ENCODE measurements at places on chromosomes 1 and 21.

DNA sequence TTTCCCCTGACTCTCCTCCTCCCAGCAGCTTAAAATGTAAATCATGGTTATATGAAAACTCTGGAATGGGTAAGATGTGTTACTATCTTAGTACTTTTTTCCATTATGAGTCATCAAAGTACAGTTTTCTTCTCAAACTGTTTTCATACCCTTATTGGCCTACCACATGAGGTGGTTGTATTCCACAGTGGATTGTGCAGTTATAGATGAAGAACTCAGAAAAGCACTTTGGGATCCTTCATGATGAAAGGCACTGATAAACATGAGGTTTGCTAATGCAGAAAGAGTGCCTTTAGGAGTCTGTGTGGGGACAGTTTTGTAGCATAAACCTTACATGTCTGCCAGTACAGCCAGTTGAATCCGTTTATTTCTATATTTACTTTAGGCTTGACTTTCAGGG, 32.0 kb upstream of the MYOCOS start:
- DNase-seq, result no peak

DNA sequence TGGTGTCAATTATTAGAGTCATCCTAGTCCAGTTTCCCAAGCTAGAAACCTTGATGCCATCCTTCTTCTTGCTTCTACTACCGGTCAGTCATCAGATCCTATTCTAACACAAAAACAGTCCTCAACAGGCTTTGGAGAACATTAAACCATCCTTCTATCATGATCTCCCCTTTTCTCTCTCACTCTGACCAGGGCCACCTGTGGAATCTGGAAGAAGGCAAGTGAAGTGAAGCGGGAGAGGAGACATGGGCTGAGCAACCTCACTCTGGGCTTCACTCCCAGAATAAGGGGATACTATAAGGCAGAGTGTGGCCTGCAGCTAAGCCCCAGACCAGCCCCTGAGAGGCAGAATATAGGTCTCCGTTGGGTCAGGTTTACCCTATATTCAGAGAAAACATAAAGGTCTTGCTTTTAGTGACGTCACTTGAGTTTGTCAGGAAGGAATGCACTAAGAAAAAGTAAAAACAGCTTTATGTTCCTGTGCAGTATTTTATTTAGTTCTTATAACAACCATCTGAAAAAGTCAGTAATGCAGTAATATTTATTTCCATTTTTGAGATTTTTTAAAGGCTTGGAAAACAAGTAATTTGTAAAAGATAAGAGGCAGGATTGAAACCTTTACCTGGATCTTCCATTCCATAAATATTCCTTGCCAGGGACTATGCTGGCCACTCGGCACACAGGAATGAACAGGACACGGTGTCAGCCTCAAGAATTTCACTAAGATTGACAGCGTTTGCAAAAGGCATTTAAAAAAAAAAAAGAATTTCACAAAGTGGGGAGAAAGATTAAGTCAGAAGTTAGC, 61.3 kb downstream of the NFASC start:
- DNase-seq, result no peak

- no peak for DNase-seq
These were observed 2.6 kb downstream of the CLCC1 start for GRCh38 chr1:108960719-108961118.

DNA sequence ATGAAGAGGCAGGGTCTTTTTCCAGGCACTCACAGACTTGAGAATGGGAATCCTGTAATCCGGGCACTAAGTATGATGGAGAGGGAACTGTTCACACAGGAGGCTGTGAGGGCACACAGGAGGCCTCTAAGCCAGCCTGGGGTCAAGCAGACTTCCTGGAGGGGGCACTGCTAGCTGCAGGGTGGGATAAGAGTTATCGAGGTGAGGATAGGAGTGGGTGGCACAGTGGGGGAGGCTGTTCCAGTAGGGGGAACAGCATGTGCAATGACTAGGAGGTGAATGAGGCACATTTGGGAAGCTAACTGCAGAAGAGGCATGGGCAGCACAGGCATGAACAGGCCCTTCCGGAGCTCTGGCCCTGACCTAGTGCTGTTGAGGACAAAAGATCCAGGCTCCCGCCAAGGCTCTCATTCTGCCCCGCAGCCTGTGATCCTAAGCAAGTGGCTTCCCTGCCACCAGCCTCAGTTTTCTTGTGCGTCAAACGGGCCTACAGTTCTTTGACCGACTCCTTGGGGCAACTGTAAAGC, 216.7 kb downstream of the TRABD2B start:
- no peak for DNase-seq

GRCh38 chr21:36048357-36048756, 12.0 kb downstream of the SETD4 start:
- DNase-seq, result no peak

DNA sequence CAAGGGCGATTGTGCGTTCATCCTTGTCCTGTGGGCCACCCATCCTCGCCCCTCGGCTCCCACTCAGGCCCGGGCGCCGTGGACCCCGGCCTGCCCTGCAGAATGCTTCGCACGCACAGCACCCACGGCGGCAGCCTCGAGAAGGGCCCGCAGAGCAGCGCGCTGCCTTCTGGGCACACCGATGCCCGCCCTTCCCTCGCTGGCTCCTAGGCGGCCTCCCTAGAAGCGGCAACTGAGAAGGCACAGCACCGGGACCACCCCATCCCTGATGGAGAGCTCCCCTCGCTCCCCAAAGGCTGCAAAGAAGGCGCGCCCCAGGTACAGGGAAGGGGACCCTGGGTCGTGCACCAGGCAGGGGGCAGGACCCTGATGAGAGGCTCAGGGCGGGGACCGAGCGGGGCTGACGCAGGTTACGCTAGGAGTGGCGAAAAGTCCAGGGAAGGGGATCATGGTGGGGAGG, 971 bp downstream of the CAPZB start:
- no peak for DNase-seq

GRCh38 chr1:182794676-182795201, 5.2 kb downstream of the NPL start:
- no peak for DNase-seq

GRCh38 chr1:25700144-25700523, 83.5 kb downstream of the MAN1C1 start:
- DNase-seq, result no peak

DNA sequence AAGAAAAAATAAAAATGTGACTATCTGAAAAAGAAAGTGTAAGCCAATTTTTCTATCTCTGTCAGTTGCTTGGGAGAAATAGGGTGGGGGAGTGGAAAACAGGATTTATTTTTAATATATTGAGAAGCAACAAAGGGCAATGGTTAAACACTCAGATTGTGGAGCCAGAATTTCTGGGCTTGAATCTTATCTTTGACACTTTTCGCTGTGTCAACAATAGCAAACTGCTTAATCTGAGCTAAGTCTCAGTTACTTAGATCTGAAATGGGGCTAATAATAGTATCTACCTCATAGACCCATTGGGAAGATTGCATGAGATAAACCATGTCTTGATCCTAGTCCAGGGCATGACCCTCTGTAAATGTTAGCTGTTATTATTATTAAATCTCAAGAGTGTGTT, 468.1 kb downstream of the ADGRL2 start:
- DNase-seq, result no peak

GRCh38 chr1:242187171-242187570, 188.3 kb upstream of the MAP1LC3C start:
- DNase-seq, result no peak

GRCh38 chr1:30618335-30618747, 105.0 kb downstream of the MATN1 start:
- no peak for DNase-seq

GRCh38 chr21:25539606-25540005, 67.7 kb downstream of the MRPL39 start:
- DNase-seq, result no peak

- DNase-seq, result no peak
These were observed 829 bp downstream of the ADAR start for GRCh38 chr1:154607106-154607608.

- no peak for DNase-seq
These were observed 53.4 kb downstream of the RGS2 start for GRCh38 chr1:192862271-192862670.

GRCh38 chr1:174309490-174309889, 138.3 kb upstream of the GPR52 start:
- DNase-seq, result no peak

- no peak for DNase-seq
These were observed 7.9 kb downstream of the TMEM201 start for GRCh38 chr1:9596415-9597123.

DNA sequence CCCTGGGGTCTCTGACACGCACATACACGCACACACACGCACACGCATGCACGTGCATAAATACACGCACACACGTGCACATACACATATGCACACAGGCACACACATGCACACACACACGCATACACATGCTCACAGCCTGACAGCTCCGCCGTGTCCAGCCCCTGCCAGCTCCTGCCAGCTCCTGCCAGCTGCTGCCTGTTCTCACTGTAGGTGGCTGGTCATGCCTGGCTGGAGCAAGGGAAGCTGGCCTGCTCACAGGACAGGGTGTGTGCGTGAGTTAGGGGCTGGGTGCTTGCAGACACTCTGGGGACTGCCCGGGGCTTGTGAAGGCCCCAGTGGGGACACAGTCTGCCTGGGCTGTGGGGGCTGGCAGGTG, 4.9 kb downstream of the PLCH2 start:
- no peak for DNase-seq

- DNase-seq, result no peak
These were observed 63.7 kb upstream of the ABCG1 start for GRCh38 chr21:42155045-42155855.

- no peak for DNase-seq
These were observed 121.7 kb downstream of the TNFSF18 start for GRCh38 chr1:172929006-172929405.

- DNase-seq, result no peak
These were observed 2.3 kb downstream of the CRP start for GRCh38 chr1:159712080-159712479.

GRCh38 chr21:31262728-31263127, 81.3 kb downstream of the TIAM1 start:
- no peak for DNase-seq

- DNase-seq, result peak; percentile 52
These were observed 27.7 kb downstream of the DSTYK start for GRCh38 chr1:205183676-205184335.

DNA sequence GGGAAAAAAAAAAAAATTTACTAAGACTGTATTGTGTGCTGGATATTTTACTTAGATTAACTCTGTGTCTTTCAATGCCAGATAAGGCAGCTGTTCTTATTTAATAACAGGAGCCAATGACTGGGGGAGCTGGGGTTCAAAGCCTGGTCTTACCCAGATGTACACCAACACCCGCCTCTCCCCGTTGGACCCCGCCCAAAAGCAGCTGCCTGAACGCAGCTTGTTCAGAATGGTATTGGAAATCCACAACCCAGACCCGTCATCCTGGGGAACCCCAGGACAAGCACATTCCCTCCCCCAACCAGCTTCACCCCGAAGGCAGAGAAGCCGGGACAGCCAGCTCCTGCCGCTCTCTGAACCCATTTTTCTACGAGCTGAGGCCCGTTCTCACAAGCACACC, 113.6 kb upstream of the TMPRSS2 start:
- no peak for DNase-seq

GRCh38 chr1:84611796-84612195, 37.6 kb upstream of the CTBS start:
- DNase-seq, result no peak

GRCh38 chr21:37241426-37241825, 25.7 kb downstream of the VPS26C start:
- DNase-seq, result no peak

DNA sequence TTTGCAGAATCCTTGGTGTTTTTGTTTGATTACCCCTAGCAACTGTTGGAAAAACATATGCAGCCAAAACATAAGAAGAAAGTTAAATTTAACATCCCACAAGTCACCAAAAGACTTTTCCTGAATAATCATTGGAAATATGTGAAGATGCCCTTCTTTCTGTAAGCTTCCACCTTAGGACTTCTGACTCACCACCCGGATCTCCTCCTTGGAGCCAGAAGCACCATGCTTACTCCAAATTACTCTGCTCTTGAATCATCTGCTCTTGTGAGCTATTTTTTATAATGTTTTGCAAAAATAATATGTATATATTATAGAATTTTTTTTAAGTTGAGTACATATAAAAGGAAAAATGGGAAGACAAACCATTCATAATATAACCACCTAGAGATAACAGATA, 391.7 kb downstream of the KCTD3 start:
- DNase-seq, result no peak

DNA sequence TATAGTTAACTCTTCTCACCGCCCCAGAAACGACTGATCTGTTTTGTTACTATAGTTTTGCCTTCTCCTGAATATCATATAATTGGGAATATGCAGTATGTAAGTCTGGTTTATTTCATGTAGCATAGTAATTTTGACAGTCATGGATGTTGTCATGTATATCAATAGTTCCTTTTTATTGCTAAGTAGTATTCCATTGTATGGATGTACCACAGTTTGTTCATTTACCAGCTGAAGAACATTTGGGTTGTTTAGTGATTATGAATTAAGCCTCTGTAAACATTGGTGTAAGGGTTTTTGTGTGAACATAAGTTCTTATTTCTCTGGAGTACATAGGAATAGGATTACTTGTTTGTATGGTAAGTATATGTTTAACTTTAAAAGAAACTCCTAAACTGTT, 55.5 kb downstream of the ACTL8 start:
- no peak for DNase-seq

GRCh38 chr1:198970916-198971315, 332.1 kb downstream of the PTPRC start:
- no peak for DNase-seq

- DNase-seq, result no peak
These were observed 865 bp downstream of the ATP5IF1 start for GRCh38 chr1:28236656-28237322.

DNA sequence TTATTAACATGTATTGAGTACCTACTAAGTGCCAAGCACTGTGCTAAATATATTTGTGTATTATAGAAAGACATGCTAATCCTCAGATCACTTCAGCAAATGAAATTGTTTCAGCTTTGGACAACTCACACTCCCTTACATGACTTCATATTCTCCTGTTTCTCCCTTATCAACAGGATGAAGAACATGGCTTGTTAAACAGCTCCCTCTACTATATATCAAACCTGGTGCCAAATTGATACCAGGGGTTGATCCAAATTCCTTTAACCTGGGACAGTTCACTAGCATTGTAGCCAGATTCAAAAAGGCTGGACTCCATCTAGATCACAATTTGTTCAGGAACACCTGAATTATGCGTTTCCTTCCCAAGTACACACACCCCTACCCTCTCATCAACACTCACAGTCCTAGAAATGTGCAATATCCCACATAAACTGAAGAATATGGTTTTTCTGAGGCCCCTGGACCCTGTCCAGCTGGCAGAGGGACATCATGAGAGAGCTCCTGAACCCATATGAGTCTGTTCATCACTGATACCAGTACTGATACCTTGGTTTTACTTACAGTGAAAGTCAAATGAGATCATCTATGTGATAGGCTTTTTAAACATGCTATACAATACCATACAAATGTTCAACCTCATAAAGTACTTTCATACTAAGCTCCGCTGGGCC, 47.0 kb upstream of the PALMD start:
- no peak for DNase-seq

- DNase-seq, result no peak
These were observed 13.7 kb downstream of the CADM3 start for GRCh38 chr1:159185121-159185520.

- no peak for DNase-seq
These were observed 21.6 kb upstream of the STUM start for GRCh38 chr1:226526801-226527595.

GRCh38 chr1:187514110-187514509, 685.4 kb downstream of the PLA2G4A start:
- no peak for DNase-seq
